HCT116 (cell line): ENCODE measurements at places on chromosomes 6 and 20. TPM values are rescaled to one million over a fixed set of nuclear protein-coding genes. Genes with fewer than 3 reads are reported as not detected.

DNA sequence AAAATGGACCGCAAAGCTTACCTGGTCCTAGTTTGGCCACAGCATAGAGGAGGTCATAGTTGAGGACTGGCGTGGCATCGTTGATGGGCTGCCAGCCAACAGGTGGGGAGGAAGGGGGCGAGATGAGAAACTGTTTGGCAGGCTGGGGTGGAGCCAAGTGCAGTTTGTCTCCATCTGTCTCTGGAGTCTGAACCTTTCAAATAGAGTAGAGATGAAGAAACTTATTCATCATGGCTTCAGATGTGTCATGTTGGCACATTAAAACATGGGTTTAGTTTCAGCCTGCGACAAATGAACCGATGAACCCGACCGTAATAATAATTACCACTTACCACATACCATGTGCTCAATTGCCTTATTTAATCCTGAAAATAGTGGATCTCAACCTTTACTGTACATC is 75.9 kb upstream of the ENPP5 start:
- H3K27ac ChIP-seq = no peak overlapping the region
- no peak for DNase-seq
- no peaks in the 10 kb centered on the region for H3K27me3 ChIP-seq
- no peaks in the 10 kb centered on the region for H3K4me1 ChIP-seq

XKR7 gene
- not detected for total RNA-seq

KCNK15 gene
- not detected for total RNA-seq

GRCh38 chr6:10809098-10809497 is 29.2 kb downstream of the MAK start:
- H3K27me3 ChIP-seq = no peaks in the 10 kb centered on the region
- H3K36me3 ChIP-seq = no peaks in the 10 kb centered on the region
- no peak overlapping the region for H3K4me3 ChIP-seq
- no peak overlapping the region for H3K27ac ChIP-seq

CST2 gene
- not detected for total RNA-seq

DNA sequence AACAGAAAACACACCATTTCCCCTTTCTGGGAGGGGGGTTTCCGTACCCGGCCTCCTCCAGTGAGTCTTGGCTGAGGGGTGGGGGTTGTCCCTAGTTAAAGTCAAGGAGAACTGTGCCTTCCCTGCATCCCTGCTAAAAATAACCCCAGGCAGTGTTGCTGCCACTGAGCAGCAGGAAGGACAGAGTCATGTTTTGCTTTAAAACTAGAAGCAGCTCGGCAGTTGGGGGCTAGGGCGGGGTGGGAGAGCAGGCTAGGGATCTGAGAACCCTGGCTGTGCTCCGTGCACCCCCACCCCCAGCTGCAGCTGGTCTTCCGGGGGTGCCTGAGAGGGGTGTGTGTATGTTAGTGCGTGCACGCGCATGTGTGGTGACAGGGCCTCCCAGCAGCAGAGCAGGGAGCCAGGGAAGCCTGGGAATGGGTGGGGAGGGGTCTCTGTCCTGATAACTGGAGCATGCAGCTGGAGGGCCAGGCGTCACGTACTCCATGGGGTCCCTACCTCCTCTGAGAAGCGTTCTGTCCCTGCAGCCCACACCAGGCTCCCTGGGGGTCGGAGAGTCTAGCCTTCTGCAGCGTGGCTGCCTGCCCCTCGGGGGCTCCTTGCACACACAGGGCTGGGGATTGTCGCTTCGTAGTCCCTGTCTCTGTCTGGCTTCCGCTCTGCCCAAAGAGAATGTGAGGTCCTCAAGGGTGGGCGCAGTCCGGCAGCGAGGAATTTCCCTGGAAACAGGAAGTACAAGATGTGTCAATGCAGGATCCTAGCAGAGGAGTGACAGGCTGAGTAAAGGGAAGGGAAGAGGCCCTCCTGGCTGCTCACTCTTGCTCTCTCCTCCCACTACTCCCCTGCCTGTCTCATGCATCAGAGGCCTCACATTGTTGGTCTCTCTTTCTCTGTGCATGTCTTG is 16.8 kb upstream of the ARMC12 start:
- H3K27me3 ChIP-seq = no peaks in the 10 kb centered on the region
- no peak overlapping the region for H3K4me3 ChIP-seq
- no peak overlapping the region for H3K27ac ChIP-seq

DNA sequence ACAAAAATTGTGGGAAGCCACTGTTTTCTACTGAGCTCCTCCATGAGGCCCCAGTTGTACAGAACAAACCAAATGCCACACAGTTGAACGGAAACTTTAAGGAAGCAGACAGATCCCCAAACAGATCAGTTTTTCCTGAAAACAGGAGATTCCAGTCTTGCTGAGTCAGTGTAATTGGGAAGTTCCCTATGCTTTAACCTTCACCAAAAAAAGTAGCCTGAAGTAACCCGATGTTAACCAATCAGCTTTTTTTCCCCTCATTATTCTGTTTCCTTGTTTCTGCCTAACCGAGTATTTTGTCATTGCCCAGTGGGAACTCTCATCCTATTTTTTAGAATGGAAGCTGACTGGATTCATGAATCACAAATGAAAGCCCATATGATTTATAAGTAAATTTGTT is 36.7 kb downstream of the MARCKS start:
- no peak for DNase-seq
- H3K4me3 ChIP-seq = no peak overlapping the region
- H3K27me3 ChIP-seq = no peaks in the 10 kb centered on the region
- no peak overlapping the region for H3K27ac ChIP-seq

DNA sequence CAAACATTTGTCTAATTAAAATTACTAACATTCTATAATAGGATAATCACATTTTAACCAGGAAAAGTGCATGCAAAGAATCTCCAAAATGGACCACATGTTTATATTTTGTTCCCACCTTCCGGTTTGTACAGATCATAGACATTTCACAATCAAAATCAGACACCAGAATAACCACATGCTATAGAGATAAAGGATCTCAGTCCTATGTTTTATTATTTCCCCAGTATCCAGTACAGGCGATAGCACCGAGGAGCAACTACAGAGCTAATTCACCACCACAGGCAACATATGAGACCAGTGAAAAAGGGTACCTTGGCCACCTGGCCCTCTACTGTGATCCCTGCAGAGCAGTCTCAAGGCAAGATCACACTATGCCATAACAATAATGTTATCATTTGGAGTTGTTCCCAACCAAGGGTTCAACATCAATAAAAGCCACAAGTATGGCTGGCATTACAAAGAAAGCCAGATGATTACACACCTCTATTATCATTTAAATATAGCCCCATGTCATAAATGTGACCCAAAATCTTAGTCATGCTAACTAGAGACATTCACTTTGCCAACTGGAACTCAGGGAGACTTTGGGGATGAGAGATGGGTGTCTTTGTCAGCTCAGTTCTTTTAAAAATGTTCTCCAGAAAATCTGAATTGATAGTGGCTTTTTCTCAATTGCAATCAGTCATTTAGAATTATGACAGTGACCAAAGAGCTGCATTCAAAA is 46.7 kb downstream of the RALGAPA2 start:
- no peaks in the 10 kb centered on the region for H3K27me3 ChIP-seq
- no peak overlapping the region for H3K27ac ChIP-seq
- H3K4me1 ChIP-seq = no peaks in the 10 kb centered on the region
- no peak for DNase-seq
- H3K4me3 ChIP-seq = no peak overlapping the region
- H3K36me3 ChIP-seq = no peaks in the 10 kb centered on the region
